ENCODE measurements at places on chromosomes 1 and 21.

- no peak for DNase-seq
These were observed 28.0 kb downstream of the STUM start for GRCh38 chr1:226576601-226577000.

DNA sequence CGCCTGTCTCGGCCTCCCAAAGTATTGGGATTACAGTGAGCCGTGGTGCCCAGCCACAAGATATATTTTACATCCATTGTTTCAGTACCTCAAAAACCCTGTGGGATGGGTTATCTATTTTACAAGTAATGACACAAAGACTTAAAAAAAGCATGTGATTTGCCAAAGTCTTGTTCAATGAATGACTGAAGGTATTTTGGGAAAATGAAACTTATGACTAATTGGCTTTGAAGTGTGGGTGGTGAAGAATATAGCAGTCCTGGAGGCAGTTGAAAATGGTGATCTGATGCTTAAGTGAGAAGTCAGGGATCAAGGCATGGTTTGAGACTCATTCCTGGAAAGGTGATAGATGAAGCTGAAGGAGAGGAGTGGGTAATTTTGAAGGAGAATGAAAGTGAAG, 3.0 kb downstream of the SWT1 start:
- DNase-seq: no peak

DNA sequence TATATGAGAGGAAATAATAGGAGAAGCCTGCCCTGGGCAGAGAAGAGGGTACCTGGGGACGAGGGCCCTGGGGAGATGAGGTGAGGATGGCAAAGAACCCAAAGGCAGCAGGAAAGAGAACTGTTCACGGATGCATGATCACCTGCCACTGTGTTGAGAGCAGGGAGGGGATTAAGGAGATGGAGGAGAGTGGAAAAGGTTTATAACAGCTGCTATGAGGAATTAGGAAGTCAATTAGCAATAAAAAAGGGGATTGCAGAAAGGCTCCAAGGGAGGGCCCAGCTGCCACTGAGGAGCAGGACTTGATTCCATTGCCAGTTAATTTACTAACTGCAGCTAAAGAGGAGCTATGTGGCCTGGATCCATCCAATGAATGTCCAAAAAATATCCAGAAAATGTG, 61.1 kb downstream of the GFI1 start:
- no peak for DNase-seq

- DNase-seq: no peak
These were observed 65.1 kb downstream of the DISC1 start for GRCh38 chr1:231691618-231692259.

GRCh38 chr1:40802742-40803113, 19.1 kb downstream of the KCNQ4 start:
- no peak for DNase-seq

DNA sequence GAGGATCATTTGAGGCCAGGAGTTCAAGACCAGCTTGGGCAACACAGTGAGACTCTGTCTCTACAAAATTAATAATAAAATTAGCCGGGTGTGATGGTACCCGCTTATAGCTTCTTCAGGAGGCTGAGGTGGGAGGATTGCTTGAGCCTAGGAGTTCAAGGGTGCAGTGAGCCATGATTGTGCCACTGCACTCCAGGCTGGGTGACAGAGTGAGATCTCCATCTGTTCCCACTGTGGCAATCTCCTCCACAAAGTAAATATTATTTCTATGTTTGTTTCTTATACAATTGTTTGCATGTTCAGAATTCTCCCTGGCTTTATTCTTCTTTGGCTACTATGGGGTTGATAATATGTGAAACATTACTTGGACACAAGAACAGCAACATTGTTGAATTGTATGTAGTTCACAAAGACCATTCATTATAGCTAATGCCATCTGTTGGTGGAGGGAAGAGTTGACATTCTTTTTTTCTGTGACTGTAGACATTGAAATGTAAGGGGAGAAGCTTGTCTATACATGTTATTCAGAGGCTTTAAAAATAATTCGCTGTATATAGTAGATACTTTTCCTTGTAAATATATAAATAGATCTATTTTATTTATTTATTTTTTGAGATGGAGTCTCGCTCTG, 47.8 kb upstream of the SRSF10 start:
- DNase-seq: peak; percentile 68

GRCh38 chr1:77876884-77877283, 11.5 kb upstream of the NEXN start:
- no peak for DNase-seq

- DNase-seq: no peak
These were observed 268.2 kb upstream of the SGIP1 start for GRCh38 chr1:66265796-66266195.

GRCh38 chr1:84236256-84236655, 65.3 kb upstream of the SAMD13 start:
- no peak for DNase-seq

DNA sequence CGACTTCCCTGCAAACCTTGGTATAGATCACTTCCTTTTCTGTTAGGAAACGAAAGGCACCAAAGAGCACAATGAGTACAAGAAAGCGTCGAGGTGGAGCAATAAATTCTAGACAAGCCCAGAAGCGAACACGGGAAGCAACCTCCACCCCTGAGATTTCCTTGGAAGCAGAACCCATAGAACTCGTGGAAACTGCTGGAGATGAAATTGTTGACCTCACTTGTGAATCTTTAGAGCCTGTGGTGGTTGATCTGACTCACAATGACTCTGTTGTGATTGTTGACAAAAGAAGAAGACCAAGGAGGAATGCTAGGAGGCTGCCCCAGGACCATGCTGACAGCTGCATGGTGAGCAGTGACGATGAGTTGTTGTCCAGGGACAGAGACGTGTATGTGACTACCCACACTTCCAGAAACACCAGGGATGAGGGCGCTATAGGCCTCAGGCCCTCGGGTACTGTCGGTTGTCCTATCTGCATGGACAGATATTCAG, 18.5 kb downstream of the FAM89A start:
- no peak for DNase-seq

DNA sequence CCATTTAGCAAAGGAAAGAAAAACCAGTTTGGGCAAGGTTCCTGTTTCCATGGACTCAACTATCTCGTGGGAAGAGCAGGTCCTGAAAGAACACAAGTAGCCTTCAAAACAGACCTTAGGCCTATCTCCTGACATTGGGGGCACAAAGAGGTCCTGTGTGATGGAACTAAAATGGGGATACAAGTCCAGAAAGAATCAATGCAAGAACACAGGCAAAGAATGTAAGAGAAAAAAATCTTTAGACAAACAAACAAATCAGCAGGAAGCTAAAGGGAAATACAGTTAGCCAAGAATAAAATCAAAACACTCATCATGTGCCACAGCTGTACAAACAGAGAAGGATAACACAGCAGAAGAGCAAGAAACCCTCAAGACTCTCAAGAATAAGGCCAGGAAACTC, 28.2 kb downstream of the SLC30A10 start:
- DNase-seq: no peak

DNA sequence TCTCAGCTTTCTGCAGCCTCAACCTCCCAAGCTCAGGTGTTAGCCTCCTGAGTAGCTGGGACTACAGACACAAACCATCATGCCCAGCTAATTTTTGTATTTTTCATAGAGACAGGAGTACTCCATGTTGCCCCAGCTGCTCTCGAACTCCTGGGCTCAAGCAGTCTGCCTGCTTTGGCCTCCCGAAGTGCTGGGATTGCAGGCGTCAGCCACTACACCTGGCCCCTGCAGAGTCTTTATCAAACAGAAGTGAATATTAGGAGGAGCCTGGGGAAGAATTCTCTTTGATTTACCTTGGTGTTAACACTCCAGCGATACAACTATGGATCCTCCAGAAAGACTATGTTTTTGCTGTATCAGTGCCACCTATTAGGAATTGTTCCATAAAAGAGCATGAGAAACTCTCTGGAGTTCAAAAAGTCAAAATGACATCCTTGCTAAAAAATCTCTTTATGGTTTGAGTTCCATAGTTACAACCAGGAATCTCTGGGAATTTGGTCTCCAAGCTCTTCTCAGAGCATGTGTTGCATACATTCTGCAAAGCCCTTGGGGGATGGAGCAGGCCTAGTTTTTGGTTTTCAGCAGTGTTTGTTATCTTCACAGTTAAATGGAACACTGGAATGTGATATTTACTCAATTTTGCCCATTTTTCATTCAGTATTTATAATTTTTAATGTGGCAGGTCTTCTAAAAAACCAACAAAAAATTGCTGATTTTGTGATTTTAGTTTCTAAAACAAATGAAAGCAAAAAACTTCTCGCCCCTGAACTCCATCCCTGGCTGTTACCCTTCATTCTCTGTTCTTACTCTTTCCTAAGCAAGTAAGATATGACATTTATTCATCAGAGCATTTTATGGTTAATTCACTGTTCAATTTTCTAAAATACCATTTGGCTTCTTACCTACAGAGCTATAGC, 77.3 kb downstream of the OLFML2B start:
- peak; percentile 24 for DNase-seq

- no peak for DNase-seq
These were observed 17.3 kb downstream of the POFUT2 start for GRCh38 chr21:45270306-45270821.

GRCh38 chr1:202329891-202330290, 11.8 kb downstream of the UBE2T start:
- DNase-seq: no peak

GRCh38 chr1:84366786-84367185, 31.5 kb upstream of the DNASE2B start:
- DNase-seq: no peak

DNA sequence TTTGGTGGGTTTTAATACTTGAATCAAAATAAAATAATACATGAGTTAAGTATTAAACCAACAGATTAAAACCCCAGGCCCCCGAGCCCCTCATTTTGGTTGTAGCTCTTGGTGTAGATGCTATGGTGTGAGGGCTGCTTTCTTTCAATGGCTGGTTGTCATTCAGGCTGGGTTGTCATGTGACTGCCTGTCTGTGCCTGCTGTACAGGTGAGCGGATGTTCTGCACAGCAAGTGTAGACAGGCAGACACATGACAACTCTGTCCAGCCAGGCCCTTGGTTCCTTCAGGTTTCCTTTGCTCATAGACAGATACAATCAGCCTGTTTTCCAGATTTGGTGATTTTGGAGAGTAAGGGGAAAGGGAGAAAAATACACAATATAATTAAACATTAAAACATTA, 281.9 kb upstream of the C1orf105 start:
- no peak for DNase-seq

- no peak for DNase-seq
These were observed 134.7 kb downstream of the TGFBR3 start for GRCh38 chr1:91751275-91751674.

DNA sequence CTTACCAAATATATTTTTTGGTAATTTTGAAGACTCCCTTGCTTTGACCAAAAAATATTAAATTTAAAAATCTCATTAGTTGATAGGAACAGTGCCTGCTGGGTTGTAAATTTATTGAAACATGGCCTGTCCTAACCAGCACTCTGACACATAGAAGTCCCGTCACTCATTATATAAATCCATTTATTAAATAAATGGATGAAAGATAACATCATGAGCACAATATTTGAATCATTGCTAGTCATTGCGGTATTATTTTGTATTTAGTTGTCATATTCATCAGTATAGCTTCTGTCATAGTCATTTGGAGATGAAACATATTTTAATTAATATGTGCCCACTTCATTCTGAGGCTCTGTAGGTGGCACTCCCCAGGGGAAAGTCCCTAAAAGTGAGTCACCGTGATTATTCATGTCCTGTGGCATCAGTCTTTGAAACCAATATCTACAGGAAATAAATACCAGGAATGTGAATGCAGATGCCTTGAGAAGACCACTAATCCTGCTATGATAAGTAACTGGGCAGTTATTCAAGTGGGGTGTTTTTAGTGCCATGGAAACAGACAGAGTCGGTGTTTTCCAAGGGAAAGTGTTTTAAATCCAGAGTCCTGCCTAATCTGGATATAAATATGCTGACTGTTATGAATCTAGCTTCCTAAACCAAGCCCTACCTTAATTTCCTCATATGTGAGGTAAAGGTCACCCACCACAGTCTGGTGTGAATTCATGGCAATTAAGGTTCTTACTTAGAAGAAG, 302.0 kb downstream of the DUSP10 start:
- no peak for DNase-seq

DNA sequence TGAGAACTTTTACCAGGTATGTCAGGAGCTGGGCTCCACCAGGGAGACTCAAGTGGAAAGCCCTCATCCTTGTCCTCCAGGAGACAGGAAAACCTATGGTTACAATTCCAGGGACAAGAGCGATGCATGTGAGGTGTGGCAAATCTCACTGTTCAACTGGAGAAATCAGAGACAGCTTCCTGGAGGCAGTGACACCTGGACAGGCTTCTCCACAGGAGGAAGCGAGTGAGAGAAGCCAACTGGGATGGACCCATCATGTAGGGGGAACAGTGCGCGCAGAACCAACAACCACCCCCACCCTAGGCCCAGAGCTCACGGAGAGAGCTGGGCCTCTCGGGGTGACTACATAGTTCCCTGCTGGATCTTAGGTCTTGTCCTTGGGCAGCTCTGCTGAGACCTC, 5.6 kb upstream of the SLX9 start:
- no peak for DNase-seq

DNA sequence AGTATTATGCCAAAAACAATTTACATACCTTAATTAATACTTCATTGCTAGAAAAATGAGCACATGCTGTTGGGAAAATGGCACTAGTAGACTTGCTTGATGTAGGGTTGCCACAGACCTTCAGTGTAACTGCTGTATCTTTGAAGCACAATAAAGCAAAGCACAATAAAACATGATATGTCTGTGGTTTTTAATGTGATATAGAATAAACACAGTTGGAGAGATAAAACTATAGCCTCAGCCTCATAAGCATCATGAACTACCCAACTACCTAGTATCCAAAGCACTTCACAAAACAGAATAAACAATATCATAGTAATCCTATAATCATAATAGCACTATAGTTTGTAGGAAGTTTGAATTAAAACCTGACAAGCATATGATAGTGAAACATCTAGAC, 143.5 kb downstream of the SYT14 start:
- DNase-seq: no peak

- DNase-seq: no peak
These were observed 23.6 kb upstream of the CBR3 start for GRCh38 chr21:36111238-36111637.

DNA sequence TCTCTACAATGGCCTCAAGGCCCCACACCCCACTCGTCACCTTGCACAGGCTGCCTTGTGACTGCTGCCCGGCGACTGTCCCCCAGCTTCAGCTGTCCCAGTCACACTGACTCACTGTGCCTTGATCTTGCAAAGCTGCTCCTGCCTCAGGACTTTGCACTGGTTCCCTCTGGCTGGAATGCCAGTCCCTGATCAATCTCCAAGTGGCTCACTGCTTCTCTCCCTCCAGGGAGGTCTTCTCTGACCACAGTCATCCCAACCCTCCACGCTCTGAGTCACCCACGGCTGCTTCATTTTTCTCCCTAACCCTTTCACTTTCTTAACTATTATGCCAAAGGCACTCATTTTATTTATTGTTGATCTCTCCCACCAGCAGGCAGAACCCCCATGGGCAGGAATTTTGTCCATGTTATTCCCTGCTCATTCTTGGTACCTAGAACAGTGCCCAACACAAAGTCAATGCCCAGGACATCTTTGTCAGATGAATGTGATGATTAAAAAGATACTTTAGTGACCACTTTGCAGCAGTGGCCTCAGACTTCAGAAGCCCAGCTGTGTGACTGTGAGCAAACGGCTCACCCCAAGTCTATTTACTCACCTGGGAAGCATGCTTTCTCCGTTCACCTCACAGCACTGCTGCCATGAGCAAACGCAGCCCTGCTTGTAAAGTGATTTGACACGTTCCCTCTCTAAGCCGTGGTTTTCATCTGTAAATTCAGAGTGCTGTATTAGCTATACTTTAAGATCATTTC, 53.4 kb downstream of the ZBTB18 start:
- no peak for DNase-seq
